ENCODE measurements at places on chromosomes 1 and 21.

GRCh38 chr1:159826441-159827101 is at the start of gene SLAMF8:
SLAMF8 (plus strand) TSS chr1:159826873; CDS start chr1:159826899, 26 bp downstream.
- DNase-seq: peak; percentile 42

GRCh38 chr1:174775621-174776020 is 224.1 kb upstream of the CACYBP start:
- no peak for DNase-seq

DNA sequence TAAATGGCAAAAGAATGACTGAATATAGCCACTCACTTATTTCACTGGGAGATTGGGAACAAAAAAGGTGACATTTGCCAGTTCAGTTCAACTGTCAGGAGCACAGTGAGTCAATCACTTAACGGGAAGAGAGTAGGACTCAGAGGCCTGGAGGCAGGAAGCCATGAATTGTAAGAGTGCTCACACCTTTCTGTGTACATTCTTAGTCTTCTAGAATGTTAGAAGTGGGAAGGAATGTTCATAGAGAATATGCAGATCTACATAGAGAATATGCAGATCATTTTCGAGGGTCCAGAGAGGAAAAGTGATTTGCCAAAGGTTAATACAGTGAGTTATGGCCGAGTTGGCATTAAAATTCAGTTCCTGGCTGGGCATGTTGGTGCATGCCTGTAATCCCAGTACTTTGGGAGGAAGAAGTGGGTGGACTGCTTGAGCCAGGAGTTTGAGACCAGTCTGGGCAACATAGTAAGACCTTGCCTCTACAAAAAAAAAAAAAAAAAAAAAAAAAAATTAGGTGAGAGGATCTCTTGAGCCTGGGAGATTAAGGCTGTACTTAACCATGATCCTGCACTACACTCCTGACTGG is 8.3 kb downstream of the IL20 start:
- DNase-seq: no peak

DNA sequence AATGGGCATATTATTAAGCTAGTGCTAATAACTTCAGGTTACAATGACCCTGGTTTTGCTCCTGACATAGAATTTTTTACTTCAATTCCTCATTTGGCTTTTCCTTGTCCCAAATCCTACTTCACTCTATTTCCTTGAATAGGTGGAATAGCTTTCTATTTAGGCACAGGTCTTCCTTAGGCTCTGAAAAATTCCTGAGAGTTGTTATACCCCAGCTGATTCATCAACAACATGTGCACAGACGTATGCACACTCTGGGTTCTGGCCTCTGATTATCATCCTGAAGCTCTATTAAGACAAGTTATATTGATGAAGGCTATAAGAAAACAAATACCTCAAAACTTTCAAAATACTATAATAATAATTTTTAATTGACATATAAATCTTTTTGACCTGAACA is 172.4 kb downstream of the NTMT2 start:
- DNase-seq: no peak

- no peak for DNase-seq
Observed at GRCh38 chr1:35885961-35886558, 3.1 kb downstream of the AGO1 start.

DNA sequence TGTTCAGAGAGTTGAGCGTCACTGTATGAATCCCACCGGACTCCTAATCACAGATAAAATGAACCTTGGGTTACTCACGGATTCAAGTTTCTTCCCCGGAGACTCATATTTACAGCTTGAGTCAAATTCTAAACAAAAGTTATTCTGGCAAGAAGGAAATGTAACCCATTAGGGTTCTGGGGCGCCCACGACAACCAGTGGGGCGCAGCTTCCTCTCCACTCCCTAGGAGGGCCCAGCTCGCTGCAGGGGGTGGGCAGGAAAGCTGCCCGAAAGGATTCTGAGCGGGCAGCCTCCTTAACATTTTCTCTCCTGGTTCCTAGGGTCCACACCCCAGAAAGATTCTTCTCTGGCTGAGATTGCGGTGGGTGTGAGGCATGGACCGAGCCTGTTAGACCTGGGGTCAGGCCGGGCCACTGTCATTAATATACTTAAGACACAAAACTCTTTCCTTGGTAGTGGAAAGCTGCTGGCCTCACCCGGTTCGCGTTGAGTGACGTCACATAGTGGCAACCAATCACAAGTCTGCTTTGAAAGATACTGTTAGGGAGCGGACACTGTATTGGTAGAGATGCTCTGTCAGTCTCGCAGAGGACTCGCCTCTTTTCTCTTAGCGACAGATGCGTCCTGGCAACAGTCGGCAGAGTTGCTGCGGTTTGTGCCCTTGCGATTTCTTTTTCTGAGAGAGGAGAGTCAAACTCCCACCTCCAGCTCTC is 13.6 kb upstream of the MCOLN3 start:
- peak; percentile 90 for DNase-seq

DNA sequence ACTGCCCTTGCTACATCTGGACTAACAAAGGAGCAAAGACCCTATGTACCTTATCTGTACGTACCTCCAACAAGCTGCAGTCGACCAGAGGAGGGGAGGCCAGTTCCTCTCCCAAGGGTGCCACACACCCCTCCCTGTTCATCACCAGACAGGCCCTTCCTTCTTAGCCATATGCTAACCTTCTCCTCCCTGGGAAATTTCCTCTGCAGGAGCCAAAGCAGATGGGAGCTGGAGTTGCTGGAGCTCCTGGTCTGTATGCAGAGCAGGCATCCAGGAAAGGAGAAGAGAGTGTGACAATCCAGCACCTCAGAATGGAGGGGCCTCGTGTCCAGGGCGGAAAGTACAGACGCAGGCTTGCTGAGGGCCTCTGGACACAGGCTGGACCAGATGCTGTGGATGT is 48.5 kb downstream of the C8B start:
- DNase-seq: no peak

DNA sequence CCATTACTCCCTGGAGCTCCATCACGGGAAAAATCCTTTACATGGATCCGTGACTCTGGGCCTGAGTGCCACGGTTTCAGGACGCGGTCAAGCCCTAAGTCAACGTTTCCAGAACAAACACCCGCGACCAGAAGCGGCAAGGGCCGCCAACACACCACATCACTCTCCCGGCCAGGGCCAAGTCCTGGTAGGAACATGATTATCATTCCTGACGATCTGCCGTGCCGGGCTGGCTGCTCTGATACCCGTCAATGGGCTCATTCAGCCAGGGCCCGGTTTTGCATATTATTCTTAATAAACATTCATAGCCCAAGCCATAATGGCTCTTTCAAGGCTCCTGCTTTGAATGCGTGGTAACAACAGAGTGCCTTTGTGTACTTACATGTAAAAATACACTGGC is 44.6 kb upstream of the SIM2 start:
- no peak for DNase-seq

DNA sequence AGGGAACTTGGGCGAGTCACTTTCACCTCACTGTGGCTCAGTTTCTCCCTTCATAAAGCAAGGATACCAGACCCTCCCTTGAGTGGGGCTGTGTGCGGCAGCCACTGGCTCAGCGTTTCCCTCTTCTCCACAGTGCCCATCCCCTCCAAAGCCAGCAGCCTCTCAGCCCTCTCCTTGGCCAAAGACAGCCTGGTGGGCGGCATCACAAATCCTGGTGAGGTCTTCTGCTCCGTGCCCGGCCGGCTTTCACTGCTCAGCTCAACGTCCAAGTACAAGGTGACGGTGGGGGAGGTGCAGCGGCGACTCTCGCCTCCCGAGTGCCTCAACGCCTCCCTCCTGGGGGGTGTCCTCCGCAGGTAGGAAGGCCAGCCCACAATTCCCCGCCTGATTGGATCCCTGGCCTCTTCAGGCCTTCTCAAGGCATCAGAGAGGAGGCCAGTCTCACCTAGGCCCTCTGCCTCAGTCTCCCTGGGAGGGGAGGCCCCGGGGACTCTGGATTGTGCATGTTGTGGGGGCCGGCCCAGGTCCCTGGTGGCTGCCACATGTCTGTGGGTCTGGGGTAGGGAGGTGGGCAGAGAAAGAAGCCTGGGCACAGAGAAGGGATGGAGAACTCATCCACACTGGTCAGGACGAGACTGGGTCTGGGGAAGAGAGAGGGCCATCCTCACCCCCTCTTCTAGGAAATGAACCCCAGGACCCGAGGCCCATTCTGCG is 15.2 kb downstream of the TFAP2E start:
- DNase-seq: no peak
